CD4-positive, alpha-beta T cell treated with Interleukin-1 beta for 1 hour (primary cell): ENCODE measurements at places on chromosomes 6 and 20.

DNA sequence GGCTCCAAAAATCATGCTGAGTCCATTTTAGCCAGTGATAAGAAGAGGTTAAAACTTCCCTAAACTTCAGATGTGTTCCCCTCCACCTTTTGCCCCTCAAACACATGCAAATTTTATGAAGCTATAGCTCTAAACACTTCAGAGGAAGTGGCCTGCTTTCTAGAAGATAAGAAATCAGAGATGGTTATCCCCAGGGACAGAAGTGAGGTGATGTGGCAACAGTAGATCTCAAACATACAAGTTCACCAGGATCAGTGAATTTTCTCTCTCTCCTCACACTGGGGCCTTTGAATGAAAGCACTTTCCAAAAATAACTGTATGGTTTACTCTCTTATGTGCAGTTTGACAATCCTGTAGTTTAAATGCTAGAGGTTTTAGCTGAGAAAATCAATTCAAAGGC is 332.0 kb downstream of the BTBD9 start:
- DNase-seq: no peak

DNA sequence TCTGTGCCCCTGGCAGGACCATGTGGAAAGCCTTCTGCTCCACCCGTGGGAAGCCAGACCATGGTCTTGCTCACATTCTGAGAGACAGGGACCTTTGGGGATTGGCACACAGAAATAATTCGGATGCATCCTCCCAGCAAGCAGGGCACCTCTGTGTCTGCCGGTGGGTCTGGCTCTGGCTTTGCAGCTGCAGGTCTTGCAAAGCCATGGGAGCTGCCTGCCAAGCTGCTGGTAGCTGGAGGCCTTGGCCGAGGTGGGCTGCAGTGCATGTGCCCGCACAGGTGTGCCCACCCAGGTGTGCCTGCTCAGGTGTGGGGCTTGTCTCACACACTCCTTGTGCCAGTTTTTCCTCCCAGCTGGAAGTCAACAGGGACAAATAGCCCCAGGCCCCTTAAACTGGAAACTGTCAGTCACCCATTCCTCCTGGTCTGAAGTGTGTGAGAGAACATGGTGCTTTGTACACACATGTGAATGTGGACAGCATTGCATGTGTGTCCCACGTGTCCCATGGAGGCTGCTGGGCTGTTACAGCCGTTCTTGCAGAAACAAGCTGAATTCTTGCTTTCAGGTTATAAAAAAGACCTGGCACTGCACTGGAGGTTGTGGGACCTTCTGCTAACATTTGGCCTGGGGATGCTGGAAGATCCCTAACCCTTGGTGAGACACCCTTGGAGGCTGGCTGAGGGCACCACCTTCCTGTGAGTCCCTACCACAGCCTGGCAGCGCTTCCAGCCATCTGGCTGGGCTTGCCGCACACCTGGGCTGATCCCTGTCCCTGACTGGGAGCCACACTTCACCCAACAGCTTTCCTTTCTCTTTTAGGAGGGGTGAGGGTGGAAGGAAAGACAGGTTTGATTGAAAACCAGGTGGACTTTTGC is 54.9 kb upstream of the SMOC2 start:
- no peak for DNase-seq

DNA sequence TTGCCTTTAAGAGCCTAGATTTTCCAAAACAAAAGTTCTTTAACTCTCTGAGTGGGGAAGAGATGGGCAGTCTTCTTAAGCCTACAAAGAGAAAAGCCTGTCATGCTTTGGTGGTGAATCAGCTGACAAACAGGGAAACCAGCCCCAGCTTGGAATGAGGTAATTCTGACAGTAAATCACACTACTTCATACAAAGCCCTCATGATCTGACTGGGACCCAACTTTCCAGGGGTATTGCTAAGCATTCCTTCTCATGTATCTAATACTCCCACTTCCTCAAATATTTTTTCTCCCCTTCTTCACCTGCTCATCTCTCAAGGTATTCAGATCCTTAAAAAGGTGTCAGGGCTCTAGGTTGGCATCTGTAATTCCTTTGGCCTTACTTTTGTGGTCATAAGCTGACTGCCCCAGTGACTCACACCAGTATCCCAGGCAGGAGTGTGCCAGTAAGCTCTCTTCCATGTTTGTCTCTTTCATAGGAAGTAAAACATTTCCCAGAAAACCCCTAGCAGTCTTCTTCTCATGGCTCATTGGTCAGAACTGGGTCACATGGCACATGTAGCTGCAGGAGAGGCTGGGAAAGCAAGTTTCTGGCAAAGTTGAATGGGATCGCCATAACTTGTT is 15.0 kb upstream of the TBC1D22B start:
- DNase-seq: no peak

DNA sequence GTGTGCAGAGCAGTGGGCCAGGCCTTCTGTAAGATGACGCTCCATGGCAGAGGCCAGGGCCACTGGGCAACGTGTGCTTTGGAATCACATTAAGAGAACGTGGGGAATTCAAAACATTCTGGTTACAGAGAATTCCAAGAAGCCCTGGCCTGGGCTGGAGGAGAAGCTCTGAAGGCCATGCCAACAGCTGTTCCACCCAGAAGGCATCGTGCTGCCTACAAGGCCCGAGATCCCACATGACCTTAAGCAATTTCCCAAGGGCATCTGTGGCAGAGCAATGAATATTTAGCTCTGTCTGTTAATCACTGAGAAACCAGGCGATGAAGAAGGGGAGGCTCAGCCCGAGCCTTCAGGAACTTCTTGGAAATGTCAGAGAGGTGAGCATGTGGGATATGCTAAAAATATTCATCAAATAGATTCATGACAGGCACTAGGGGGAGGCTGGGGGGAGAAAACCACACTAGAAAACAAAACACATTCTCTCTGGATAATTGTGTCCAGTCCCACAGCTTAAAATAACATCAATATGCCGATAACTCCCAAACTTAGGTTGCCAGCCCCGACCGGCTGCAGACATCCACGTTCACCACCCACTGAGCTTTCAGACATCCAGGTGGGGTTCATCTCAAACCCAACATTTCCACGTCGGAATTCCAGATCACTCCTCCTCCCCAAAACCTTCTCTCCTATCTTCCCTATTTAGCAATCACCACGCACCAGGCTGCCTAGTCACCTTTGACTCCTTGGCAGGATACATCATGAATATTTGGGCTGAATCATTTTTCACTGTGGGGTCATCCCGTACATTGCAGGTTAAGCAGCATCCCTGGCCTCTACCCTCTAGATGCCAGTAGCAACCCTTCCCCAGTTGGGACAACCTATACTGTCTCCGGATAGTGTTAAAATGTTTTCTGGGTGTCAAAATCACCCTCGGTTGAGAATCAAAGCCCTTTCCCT is 6.6 kb downstream of the SULF2 start:
- no peak for DNase-seq

GRCh38 chr6:25014791-25015560 is 79.2 kb upstream of the RIPOR2 start:
- DNase-seq: peak; percentile 79

GRCh38 chr20:5279661-5280060 is 37.1 kb downstream of the PROKR2 start:
- DNase-seq: no peak

- DNase-seq: no peak
Observed at GRCh38 chr6:89379281-89379680, 26.8 kb upstream of the UBE2J1 start.

DNA sequence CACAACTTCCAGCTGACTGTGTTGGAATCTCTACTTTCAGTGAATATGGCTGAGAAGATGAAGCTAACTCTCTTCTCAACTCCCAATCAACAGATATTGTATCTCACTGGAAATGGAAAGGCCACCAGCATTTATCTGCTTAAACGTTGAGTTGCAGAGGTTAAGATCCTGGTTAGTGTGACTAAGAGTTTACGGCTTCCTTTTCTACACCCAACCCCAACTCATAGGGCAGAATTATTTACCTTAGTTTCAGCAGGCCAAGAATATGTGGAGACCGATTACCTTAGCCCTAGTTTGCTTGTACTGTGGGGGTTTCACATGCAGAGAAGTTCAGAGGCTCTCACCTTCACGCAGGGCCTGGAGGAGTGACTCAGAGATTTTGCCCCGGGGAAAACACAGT is 1026.6 kb downstream of the EYS start:
- DNase-seq: no peak

DNA sequence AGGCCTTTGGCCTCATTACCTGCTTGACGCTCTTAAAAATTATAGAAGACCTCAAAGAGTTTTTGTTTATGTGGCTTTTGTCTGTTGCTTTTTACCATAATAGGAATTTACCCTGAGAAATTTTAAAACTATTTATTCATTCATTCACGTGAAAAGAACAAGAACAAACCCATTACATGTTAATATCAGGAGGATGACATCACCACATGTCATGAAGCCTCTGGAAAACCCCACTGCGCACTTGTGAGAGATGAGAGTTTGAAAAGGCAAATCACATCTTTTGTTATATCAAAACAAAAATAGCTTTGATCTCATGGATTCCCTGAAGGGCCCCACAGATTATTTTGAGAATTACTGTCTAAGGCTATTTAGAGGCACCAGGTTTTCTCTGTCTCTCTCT is 61.3 kb upstream of the EYA2 start:
- DNase-seq: no peak

DNA sequence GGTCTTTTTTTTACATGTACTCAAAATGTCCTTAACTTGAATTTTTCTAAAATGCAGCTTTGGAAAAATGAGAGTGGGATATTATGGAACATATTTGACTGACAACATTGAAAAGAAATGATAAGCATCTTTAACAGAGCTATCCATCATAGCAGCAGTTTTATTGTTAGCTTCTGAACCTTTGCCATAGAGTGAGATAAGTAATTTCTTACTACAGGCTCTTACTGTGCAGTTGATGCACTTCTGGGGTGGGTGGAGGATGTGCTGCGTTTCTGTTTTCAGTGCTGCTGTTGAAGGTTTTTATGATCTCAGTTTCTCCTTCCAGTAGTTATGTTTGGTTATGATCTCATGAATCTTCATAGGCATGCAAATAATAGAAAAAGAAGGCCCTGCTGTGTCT is 267.0 kb downstream of the TMEM242 start:
- no peak for DNase-seq

DNA sequence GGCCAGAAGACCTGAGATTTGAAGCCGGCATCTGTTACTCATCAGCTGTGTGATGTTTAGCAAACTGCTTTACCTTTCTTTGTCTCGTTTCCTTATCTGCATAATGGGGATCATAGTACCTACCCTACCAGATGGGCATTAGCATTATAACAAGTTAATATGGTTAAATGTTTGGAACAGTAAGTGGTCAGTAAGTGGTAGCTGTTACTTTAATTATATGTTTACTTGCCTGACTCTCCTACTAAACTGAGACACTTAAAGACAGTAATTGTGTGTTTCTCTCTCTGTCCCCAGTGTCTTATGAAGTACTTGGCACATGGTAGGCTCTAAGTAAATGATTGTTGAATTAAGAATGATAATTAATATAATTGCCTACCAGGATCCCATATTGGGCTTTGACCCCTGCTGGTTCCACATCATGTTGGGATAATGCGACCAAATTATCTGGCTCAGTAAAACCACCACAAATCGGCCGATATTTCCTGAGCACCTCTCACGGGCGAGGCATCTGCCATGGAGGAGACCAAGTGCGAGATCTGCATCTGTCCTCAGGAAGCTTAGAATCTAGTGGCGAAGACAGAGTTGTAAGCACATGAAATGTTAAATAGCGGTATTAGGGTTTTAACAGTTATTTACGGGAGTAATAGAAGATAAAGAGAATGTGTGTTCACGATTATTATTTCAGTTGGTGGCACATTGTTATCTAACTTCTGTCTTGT is 31.4 kb downstream of the PTK7 start:
- no peak for DNase-seq

- DNase-seq: no peak
Observed at GRCh38 chr6:167660944-167661551, 165.7 kb upstream of the AFDN start.

DNA sequence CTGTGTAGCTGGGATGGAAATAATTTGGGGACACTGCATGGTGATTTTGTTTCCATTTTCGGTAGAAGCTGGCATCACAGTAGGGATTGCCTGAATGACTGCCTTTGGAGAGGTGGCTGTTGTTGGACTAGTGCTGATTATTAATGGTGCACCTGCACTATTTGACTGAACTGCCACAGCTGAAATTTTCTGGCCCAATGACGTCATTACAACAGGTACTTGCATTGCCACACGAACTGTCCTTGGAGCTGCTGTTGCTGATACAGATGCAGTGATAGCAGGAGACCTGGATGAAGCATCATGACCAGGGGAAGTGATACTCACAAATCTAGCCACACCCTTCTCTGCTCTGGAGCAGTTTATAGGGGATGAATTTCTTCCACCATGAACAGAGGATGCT is 95.6 kb upstream of the FOXC1 start:
- DNase-seq: no peak

- DNase-seq: no peak
Observed at GRCh38 chr6:148413321-148414091, 70.9 kb downstream of the SASH1 start.

DNA sequence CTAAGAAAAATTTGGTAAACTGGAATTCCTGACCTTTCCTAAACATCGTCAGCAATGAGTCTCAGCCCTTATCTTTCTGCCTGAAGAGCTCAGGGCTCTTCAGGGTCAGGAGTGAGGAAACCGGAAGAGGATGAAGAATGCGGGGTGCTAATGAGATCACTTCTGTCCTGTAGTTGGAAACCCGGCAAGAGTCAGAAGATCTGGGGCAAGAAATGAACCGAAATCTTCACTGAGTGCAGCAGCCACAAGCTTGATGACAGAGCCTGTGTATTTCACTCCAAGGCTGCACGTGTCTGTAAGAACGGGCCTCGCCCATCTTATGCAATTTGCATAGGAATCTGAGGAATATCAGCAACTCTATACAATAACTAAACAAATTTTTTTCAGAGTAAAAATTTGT is 60.4 kb upstream of the QKI start:
- no peak for DNase-seq

DNA sequence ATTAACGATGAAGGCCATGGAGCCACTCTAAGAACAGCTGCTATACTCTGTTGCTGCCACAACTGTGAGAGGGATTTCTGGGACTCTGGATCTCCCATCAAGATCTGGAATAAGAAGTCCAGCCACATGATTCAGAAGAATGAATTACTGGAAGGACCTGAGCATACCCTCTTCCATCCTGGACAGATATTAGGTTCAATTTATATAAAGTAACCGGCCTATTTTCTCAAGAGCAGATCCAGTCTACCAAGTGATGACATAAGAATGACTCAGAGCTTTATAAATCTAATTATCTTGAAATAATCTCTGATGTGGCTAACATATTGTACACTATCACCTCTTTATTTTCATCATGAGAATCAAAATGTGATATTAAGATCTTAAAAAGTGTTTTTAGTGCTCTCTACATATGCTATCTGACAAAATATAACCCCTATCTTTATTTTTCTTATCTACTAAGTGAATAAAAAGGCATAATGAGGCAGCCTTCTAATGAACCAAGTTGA is 45.1 kb downstream of the COL9A1 start:
- no peak for DNase-seq
